Stimulated activated CD4-positive, alpha-beta T cell treated with anti-CD3 and anti-CD28 coated beads, Interleukin-1b, Interleukin-23, amount 100 ng/mL, for 48 hours (primary cell): ENCODE measurements at places on chromosomes 11 and 22.

DNA sequence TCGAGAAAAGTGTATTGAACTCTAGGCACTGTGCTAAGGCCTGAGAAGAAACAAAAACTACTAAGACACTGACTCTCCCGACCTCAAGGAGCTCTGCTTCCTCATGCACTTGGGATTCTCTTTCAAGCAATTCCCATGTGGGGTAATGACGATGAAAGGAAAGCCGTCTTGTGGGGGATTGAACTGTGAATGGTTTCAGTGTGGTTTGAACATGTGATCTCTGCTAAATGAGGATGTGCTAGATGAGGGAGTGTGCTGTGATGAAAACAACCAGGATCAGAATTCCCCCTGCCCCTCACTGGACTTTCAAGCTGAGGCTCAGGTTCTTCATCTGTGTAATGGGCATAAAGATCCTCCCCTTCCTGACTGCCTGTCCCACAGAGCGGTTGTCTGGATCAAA, 74.9 kb downstream of the DEPDC5 start:
- no peak for DNase-seq

- DNase-seq, result no peak
Measured at GRCh38 chr11:128628325-128628673, 40.9 kb upstream of the ETS1 start.

DNA sequence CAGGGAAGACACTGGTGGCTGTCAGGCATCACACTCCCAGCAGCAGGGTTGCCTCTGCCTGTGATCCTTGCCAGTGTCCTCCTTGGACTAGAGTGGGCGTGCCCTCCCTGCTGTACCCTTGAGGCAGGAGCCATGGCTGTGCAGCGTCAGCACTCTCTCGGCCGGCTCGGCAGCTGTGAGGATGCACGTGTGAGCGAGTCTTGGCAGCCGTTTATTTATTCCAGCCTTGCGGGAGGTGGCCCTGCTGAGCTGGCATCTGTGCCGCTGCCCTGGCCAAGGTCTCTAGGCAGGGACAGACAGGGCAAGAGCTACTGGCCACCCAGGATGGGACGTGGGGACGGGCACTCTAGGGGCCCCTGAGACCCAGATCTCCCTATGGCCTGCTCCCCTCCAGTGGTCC, 33.9 kb downstream of the TSPAN4 start:
- no peak for DNase-seq

DNA sequence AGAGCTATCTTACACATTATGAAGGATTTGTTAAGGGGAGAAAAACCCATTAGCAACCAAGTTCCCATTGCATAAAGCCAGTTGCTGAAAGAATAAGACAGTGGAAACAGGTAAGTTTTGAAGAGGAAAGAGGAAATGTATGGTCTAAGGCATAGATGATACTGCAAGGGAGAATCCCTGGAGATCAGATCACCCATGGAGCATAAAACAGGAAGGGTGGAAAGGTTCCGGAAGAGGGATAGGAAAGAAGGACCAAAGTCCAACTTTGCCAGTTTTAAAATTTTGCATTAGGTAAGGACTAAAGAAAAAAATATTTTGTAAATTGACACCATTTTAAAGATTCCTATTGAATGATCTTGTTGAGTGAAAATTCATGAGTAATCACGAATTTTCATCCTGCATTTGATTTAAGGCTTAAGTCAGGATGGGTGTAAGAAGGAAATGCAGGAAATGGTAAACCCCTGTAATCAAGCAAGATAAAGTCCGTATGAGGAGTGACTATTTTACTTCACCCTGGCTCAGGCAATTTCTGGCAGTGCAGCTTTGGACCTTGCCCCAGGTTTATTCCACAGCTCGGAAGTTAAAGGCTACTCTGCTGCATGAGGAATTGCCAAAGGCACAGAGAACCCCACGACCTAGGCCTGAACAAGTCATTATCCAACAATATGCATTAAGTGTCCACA, 70.9 kb downstream of the CCDC34 start:
- DNase-seq, result no peak

GRCh38 chr22:17890245-17890671, 116.0 kb upstream of the BID start:
- no peak for DNase-seq

- DNase-seq, result no peak
Measured at GRCh38 chr11:7941146-7941545, 362 bp downstream of the OR10A3 start.

DNA sequence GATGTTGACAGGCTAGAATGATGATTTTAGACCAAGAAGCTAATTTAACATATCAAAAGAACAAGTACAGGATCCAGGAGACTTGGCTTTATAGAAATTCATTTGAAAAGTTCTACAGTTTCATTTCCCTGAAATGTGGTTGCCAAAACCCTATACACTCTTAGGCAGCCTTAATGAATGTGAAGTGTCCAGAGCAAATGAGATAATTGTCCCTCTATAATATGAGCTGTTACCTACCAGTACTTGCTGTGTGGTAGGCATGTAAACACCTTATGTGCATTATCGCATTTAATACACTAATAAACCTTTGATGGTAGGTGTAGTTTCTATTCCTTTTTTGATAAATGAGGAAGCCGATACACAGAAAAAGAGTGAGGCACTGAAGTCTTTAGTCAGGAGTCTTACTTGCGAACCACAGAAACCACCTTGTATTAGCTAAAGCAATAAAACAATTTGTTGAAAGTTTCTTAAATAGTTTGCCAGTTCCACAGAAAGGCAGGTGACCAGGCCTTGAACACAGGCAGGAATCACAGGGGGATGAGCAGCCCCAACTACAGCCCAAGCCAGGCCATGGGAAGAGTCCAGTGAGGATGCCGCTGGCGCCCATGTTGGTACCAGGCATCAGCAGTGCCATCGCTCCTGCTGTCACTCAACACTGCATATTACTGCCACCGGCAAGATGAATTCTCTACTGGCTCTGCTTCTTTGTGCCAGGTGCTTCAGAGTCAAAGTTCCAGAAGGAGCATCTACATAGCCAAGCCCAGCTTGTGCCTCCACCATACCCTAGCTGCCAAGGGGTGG, 81.7 kb downstream of the SWAP70 start:
- no peak for DNase-seq

GRCh38 chr11:118175993-118176777, at the start of gene SCN2B:
SCN2B (minus strand) TSS chr11:118176639; CDS start chr11:118176431, 208 bp downstream.
- DNase-seq, result no peak

DNA sequence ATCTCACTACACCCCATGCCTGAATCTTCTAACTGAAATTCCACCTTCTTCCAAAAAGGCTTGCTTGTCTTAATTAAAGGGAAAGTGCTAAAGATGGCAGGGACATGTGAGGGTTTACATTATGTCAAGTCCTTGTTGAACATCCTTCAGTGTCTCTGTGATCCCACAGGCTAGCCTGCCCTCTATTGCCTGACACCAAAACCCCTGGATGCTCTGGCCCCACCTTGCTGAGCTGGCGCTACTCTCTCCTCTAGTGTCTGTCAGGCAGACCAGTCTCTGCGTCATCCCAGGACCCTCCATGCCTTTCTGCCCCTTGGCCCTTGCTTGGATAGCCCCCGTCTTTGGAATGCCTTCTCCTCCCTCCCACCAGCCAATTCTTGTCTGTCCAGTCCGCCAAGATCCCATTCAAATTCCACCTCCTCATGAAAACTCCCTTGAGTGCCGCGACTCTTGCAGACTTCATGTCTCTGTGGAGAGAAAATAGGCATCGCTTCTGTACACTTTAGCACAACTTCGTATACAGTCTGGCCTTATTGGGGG, 69.3 kb downstream of the PKNOX2 start:
- DNase-seq, result no peak

GRCh38 chr11:57619331-57619730, 21.8 kb downstream of the SERPING1 start:
- no peak for DNase-seq

- no peak for DNase-seq
Measured at GRCh38 chr11:62853279-62853965, 14.0 kb upstream of the WDR74 start.

- DNase-seq, result no peak
Measured at GRCh38 chr11:80948781-80949180, 1508.0 kb upstream of the TENM4 start.

DNA sequence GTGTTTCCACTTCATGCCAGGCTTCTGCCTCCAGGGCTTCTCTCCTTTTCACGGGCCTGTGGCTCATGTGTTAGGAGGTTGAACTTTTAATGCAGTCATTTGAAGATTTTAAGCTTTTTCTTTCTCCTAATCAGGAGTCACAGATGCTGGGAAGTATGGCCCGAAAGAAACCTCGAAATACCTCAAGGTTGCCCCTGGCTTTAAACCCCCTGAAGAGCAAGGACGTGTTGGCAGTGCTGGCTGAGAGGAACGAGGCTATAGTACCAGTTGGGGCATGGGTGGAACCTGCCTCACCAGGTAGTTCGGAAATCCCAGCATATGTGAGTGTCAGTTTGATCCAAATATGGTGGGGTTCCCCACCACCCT, 571 bp downstream of the CCDC15 start:
- DNase-seq, result no peak

DNA sequence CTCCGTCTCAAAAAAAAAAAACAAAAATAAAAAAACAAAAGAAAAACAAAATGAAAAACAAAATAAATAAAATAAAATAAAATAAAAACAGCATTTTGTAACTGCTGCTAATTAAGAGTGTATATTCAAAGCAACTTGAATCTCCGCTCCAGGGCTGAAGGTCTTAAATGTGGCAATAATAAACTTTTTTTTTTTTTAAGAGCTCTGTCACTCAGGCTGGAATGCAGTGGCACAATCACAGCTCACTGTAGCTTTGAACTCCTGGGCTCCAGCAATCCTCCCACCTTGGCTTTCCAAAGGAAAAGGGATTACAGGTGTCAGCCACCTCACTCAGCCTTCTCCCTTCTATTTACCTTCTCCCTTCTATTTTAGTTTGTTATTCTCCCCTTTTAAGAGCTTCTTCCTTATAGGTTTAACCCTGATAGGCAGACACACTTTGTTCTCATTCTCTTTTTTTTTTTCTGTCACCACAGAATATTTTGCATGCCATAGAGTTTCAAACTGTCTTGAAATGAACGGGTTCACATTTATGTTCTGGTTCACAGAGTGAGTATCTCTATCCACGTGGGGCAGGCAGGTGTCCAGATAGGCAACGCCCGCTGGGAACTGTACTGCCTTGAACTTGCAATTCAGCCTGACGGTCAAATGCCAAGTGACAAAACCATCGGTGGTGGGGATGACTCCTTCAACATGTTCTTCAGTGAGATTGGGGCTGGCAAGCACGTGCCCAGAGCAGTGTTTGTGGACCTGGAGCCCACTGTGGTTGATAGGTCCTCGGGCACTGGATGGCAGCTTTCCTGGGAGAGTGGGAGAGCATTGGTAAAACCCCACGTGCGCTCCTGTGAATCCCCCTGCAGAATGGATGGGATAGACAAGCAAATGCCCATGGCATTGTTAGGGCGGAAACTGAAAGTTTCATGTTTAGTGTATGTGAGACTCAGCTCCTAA, 19.4 kb downstream of the LRRC74B start:
- DNase-seq, result no peak

- no peak for DNase-seq
Measured at GRCh38 chr11:46377831-46378230, 3.6 kb upstream of the MDK start.

GRCh38 chr11:45659031-45659817, 6.2 kb downstream of the CHST1 start:
- no peak for DNase-seq

DNA sequence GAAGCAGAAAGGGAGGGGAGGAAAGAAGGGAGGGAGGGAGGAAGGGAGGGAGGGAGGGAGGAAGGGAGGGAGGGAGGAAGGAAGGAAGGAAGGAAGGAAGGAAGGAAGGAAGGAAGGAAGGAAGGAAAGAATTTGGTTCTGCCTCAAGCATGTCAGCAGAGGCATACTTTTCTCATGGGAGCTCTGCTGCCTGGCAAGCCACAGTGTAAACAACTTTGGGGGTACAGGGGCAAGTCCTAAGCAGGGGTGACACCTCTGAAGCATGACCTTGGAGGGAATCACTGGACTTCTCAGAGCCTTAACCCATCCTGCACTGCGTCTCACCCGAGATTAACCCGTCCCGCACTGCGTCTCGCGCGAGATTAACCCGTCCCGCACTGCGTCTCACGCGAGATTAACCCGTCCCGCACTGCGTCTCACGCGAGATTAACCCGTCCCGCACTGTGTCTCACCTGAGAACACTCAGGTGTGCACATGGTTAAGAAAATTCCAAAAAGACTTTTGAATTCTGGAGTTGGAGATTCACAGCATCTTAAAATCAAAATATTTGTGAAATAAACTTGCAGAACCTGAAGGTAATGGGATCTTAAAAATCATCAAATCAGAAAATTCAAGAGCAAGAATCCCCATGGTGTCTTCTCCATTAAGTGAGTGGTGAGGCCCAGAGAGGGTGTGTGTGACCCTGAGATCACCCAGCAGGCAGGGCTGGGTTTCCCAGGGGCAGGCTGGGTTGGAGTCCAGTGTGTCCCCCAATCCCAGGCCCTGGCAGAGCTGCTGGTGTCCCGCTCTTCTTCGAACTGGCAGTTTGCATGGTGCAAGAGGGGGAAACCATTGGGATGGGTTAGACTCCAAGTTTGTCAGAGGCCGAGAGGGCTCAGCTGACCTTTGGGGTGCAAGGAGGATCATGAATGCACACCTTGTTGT, 190.4 kb downstream of the MN1 start:
- no peak for DNase-seq

DNA sequence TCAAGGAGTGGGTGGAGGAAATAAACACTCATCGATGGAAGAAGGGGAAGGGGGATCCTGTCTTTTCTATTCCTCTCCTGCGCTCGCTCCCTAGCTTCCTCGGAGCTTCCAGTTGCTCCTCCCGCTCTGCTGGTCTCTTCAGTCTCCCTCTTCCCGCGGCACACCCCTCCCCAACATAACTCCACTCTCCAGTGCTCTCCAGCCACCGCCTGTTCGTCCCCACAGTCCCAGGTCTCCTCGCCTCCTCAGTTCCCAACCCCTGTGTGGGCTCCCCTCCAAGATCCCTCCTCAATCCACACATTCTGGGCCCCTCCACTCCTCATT, 438 bp downstream of the ZW10 start:
- DNase-seq, result no peak

DNA sequence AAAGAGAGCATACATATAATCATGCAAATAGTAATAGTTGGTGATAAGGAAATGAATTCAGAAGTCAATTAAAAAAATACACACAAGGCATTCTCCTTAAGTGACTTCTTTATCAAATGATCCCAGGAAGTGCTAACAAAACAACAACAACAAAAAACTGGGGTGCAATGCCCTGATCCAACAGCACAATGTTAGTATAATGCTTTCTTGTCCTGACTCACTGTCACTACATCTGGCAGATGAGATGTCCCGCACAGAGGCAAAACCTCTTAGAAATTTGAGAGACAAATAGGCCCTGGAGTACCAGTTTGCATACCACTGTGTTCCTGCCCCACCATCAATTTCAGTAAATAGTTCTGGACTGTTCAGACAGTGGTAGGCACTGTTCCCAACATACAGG, 11.0 kb upstream of the AMBRA1 start:
- DNase-seq, result no peak

GRCh38 chr22:39462443-39463221, 5.8 kb downstream of the MGAT3 start:
- DNase-seq, result no peak

GRCh38 chr11:103648670-103649400, 387.6 kb upstream of the DDI1 start:
- DNase-seq, result no peak

GRCh38 chr11:95084509-95084908, 5.1 kb upstream of the ENDOD1 start:
- DNase-seq, result peak; percentile 74
